ENCODE measurements at places on chromosomes 7 and 10.
A peak's percentile ranks its signal among the peaks of the same experiment; 100 is the strongest.

GRCh38 chr10:91249700-91250099 lies 29.2 kb downstream of the PCGF5 start:
- DNase-seq = no peak

GRCh38 chr10:130767116-130767730 lies 544.3 kb downstream of the TCERG1L start:
- no peak for DNase-seq

GRCh38 chr10:16769331-16769730 lies 47.9 kb downstream of the RSU1 start:
- DNase-seq = no peak

GRCh38 chr10:45373576-45374349 lies at the start of gene ALOX5:
Gene ALOX5 (plus strand): TSS chr10:45374216. CDS start chr10:45374280, 64 bp downstream.
- peak; percentile 23 for DNase-seq
